Activated naive CD4-positive, alpha-beta T cell (primary cell): ENCODE measurements at places on chromosomes 7 and 10.

- DNase-seq = no peak
Observed at GRCh38 chr7:18289788-18290187, 205.8 kb upstream of the HDAC9 start.

- DNase-seq = no peak
Observed at GRCh38 chr7:68183176-68183575, 1186.5 kb downstream of the TYW1 start.

GRCh38 chr7:2622869-2623697 lies 8.7 kb upstream of the TTYH3 start:
- DNase-seq = no peak

- DNase-seq = no peak
Observed at GRCh38 chr10:113780681-113781250, 29.3 kb downstream of the PLEKHS1 start.

DNA sequence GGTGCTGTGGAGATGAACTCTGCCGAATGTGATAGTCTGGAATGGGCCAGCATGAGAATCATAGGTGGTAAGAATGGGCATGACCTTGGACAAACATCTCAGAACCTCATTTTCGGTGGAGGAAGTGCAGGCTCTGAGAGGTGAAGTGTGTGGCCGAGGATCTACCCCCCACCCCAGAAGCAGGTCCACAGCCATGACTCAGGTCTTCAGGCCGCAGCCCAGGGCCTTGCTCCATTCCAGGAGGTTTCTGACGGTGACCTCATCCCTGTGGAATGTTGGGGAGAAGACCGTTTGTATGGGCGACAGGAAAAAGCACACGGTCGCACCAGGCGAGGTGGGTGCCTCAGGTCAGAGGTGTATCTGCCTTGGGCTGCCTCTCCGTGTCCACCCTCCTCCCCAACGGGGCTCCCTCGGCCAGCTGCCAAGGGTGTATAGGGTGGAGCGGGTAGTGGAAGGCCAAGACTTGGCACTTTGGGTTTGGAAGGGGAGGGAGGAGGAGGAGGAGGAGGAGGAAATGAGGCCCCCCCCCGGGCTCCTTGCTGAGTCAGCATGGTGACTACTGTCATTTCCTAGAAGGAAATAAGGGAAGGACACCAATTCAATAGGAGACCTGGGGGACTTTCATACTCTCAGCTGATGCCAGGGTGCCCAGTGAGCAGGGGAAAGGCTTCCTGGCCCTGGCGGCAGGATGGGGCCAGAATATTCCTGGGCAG lies 168.0 kb upstream of the RHEB start:
- no peak for DNase-seq

DNA sequence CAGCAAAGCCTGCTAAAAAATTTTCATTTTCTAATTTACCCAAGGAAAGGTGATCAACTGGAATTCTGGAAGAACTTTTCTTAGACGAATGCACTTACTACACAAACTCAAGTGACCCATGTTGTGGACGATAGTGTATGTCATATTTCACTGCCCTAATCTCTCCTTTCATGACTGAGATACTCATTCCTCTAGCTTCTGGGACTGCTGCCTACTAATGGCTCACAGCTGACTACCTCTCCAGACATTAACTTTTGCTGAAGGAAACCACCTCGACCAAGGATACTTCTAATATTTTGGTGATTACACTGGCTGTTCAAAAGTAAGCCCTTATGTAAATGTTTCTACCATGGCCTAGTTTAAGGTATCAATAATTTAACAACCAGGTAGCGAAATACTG lies 959.9 kb upstream of the GHITM start:
- DNase-seq = no peak

DNA sequence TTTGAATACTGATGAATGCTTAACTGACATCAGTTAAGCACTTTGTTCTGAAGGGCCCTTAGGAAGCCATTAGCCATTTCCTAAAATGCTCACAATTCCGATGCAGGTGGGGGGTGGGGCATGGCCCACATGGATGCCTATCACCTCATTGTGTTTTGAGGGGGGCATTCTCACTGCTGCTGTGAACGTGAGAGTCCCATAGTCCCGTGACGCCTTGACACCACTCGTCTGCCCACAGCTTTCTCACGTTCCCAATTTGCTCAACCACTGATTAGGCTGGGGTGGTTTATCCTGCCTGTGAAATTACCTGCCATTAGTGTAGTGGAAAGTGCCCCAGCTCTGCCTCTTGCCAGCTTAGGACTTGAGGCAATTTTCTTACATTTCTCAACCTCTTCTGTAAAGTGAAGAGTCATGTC lies 31.9 kb downstream of the DUSP5 start:
- DNase-seq = no peak

GRCh38 chr10:52539463-52539862 lies 225.4 kb downstream of the DKK1 start:
- no peak for DNase-seq

DNA sequence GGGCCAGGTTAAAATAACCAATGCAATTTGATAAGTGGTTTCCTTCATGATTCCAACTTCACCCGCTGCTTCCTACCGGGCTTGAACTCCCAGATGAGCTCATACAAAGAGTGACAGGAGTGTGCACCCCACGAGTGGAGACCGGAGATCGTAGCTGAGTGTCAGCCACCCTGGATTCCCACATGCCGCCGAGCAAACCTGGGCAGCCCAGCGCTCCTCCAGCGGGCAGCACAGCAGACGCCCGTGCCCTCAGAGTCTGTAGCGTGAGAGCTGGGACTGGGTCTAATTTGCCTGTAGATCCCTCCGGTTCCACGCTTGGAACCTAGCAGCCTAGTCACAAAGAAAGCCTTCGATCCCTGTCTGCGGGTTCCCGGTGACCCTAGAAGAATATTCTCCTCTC lies 476.1 kb upstream of the MGMT start:
- DNase-seq = no peak

GRCh38 chr7:36995776-36996175 lies 271.5 kb upstream of the AOAH start:
- no peak for DNase-seq

- DNase-seq = no peak
Observed at GRCh38 chr10:71045204-71045809, 156.9 kb upstream of the PCBD1 start.

DNA sequence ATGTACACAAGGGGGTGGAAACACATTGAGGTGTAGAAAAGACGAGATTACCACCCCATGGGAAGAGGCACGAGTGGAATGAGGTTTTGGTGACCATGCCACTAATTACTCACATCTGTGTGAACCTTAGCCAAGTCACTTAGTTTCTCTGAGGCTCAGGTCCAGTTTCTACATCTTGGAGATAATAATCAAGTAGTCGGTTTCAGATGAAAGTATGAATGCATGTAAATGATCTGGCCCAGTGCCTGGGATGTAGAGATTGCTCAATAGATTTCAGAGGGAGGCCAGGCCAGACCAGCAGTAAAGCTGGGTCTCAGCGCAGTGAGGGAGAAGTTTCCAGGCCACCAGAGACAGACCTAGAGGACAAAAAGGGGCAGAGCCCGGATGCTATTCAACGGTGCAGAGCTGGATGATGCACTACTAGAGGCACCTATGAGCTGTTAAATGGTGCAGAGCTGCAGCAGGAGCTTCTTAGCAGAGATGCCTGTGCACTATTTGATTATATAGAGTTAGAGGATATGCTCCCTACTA lies 725.1 kb downstream of the GRID1 start:
- no peak for DNase-seq

- DNase-seq = no peak
Observed at GRCh38 chr10:87531908-87532622, 27.4 kb downstream of the MINPP1 start.

DNA sequence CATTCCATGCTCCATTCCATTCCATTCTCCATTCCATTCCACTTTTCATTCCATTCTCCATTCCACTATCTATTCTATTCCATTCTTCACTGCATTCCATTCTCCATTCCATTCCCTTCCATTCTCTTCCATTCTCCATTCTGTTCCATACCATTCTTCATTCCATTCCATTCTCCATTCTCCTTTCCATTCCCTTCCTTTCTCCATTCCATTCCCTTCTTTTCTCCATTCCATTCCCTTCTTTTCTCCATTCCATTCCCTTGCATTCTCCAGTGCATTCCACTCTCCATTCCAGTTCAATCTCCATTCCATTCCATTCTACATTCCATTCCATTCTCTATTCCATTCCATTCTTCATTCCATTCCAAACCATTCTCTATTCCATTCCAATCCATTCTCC lies 80.3 kb downstream of the NSUN6 start:
- DNase-seq = no peak

GRCh38 chr7:80908360-80908797 lies 10.5 kb downstream of the SEMA3C start:
- no peak for DNase-seq

GRCh38 chr10:33573606-33574005 lies 239.1 kb upstream of the NRP1 start:
- no peak for DNase-seq

- no peak for DNase-seq
Observed at GRCh38 chr10:44009891-44010632, 361.4 kb upstream of the ZNF32 start.

GRCh38 chr7:9231630-9232121 lies 798.3 kb downstream of the NXPH1 start:
- DNase-seq = no peak

- no peak for DNase-seq
Observed at GRCh38 chr7:91325726-91326125, 61.5 kb downstream of the FZD1 start.

DNA sequence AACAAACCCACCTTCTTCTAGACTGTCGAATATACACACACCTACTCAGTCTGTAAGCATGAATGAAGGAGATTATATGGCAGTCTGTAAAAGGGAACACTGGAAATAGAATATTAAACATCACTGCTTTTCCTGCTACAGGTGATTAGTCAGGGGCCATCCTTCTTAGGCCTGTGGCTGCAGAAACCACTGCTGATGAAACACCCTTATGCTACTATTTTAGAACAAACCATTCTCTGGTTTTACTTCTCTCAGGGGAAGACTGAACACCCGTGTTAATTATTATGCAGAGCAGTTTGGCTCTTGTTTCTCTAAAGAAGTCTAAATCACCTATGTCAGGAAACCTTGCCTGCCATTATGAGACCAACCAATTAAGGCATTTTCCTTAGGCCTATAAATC lies 351.1 kb upstream of the KLF6 start:
- no peak for DNase-seq

- no peak for DNase-seq
Observed at GRCh38 chr10:71633920-71634319, 85.7 kb downstream of the C10orf105 start.

DNA sequence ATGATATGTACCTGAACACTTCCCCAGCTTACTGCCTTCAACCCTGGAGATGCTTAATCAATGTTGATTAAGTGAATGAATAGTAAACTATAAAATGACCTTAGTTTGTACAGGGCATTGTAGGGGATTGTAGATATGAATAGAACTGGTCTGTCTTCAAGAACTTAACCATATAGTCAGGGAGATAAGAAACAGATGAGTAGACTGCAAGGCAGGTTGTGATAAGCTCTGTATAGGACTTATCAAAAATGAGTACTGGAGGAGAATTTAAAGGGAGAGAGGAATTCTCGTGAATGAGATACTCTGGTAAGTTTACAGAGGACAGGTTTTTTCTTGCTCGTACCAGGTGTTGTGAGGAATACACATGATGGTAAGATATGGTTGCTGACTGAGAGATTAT lies 27.6 kb downstream of the SGPL1 start:
- DNase-seq = no peak

DNA sequence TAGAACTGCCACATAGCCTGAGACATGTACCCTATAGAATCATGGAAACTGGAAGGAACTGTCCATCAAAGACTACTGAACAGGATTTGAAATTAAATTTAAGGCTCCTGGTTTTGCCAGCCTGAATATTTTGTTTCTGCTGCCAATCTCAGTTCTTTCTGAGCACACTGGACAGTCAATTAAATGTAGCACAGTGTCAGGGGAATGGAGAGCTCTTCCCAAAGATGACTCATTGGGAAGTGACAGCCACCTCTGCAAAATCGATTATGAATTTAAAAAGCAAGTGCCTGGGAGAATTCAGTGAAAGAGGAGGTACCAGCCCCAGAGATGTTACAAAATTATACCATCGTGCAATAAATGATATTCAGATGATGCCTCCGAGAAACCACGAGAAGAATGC lies 47.8 kb downstream of the CPXM2 start:
- no peak for DNase-seq

DNA sequence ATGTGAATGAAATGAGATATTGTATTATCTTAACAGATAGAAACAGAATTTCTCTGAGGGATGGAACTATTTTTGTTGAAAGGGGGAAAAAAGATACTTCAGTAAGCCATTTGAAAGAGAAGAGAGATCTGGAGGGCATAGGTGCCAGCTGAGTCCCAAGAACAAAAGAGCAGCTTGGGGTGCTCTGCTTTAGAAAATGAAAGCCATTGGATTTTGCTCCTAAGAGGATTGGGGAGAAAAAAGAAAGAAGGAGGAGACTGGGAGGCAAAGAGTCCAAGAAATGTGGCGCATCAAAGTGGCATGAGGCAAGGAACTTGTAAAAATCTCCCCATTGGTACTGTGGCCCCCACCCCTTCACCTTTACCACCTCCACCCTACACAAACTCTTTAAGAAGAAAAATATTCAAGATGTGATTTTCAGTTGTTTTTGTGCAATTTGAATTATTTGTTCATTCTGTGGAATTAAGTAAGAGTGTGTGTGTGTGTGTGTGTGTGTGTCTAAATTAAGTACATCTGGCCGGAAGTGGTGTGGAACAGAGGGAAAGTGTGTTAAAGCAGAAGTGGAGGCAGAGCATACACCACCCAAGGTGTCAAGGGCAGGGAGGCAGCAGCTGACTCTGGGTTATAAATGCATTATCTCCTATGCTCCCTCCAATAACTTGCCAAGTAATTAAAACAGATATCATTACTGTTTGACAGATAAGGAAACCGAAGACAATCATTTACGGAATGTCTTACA lies 9.9 kb upstream of the GNAI1 start:
- no peak for DNase-seq

GRCh38 chr7:22587322-22587721 lies 87.3 kb upstream of the STEAP1B start:
- DNase-seq = no peak

DNA sequence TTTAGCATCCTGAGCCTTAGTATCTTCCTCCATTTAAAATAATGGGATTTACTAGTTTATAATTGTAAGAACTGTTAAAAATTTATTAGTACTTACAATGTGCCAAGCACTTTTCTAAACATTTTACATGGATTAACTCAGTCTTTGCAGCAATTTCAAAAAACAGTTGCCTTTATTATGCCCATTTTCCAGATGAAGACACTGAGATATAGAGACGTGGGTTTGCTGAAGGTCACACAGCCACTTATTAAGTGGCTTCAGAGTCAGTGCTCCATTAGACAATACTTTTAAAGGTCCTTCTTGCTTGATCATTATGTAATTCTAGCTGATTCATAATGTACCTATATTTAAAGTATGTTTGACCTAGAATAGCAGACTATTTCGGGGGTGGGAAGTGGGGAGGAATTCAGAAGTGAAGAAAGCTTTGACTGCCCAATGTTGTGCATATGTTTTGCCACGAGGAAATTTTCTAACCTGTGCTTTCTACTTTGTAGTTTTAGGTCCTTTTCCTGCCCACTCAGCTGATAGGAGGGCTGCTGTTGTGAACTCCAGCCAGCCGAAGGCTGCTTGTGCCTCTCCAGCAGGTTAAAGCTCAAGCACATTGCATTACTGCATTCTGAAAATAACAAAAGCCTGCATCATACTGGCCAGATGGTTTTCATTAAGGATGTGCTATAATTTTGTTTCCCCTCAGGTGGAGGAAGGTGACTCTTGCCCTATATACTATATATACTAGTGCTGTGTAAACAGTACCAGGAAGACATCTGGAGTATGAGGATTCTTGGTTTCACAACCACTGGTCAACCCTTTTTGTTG lies 4.3 kb downstream of the PLEKHA8 start:
- no peak for DNase-seq

- DNase-seq = no peak
Observed at GRCh38 chr7:19377611-19378344, 232.6 kb upstream of the FERD3L start.

GRCh38 chr10:30748152-30748973 lies 118.8 kb upstream of the LYZL2 start:
- no peak for DNase-seq
